ENCODE measurements at places on chromosomes 1 and 21. TPM values are rescaled to one million over a fixed set of nuclear protein-coding genes. Genes with fewer than 3 reads are reported as not detected.

The LCE1D gene
- total RNA-seq, result not detected

The SLC25A34 gene
- 0.52 TPM for total RNA-seq

The OR2M3 gene
- total RNA-seq, result not detected

The UBE2U gene
- not detected for total RNA-seq

The GNAT2 gene
- 0.79 TPM for total RNA-seq

The INSRR gene
- total RNA-seq, result not detected

The UMODL1 gene
- not detected for total RNA-seq

The PRKAA2 gene
- total RNA-seq, result 1.1 TPM

The SPRR2G gene
- not detected for total RNA-seq

The TNFRSF14 gene
- 21.3 TPM for total RNA-seq

The DMRTA2 gene
- total RNA-seq, result 0.09 TPM

The TNFRSF18 gene
- 0.34 TPM for total RNA-seq

The PLXNA2 gene
- 4.1 TPM for total RNA-seq

The KRTAP11-1 gene
- total RNA-seq, result not detected

The FAM72D gene
- 0.09 TPM for total RNA-seq
